ENCODE measurements at places on chromosomes 2 and 18. TPM values are rescaled to one million over a fixed set of nuclear protein-coding genes. Genes with fewer than 3 reads are reported as not detected.

HOXD12 gene
- total RNA-seq, result not detected

FAM117B gene
- total RNA-seq, result 44.0 TPM

CYP26B1 gene
- total RNA-seq, result not detected

ASPRV1 gene
- total RNA-seq, result 2.1 TPM

DNA sequence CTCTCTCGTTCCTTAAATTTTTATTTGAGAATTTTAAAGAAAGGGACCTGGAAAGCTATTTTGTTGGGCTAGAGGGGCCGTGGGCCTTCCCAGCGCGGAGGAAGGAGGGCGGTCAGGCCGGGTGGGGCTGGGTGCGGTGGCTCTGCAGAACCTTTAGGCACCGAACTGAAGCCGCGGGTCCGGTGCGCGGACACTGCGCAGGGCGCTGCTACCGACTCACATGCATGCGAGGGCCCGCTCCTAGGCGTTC, 1.6 kb upstream of the TWIST2 start:
- DNase-seq, result no peak
- peaks cover 21% of the 10 kb centered on the region for H3K27me3 ChIP-seq
- no peaks in the 10 kb centered on the region for H3K4me1 ChIP-seq
- no peak overlapping the region for H3K4me3 ChIP-seq
- no peak overlapping the region for H3K27ac ChIP-seq
- no peaks in the 10 kb centered on the region for H3K36me3 ChIP-seq

DNA sequence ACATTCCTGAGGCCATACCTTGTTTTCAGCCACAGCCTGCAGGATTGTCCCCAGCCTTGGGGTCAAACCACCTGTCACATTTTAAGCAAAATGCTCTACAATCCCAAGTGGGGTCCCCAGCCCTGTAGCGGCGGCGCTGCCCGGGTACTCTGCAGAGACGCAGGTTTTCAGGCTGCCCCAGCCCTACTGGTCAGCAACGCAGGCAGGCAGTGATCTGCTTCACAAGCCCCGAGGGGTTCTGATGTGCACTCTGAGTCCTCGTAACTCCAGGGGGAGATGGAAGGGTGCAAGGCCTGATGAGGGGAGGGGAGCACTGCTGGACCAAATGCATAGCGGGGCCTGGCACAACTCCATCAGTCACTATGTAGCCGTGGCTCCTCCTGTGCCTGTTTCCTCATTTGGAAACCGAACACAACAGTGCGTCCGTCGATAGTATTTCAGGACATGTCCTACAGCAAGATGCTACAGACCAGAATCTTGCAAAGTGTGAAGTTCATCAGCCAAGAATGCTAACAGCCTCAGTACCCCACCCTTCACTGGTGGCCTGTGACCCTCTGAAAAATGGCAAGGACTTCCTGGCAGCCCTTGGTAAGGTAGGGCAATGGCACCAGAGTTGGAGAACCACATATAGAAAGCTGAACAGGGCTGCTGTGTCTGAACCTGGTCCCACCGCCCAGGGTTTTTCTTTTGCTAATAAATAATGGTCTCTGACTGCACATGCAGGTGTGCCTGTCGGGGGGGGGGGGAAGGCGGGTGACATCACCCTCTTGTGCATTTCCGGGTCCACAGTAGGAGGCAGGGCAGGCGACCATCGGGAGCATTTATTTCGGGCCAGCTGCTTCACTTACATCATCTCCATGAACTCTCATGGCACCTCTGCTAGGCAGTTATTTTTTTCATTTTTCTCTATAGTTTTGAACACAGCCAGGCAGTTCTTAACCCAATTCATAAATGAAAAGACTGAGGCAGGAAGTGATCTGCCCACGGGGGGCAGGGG, 50.6 kb upstream of the TFCP2L1 start:
- H3K4me3 ChIP-seq, result no peak overlapping the region
- no peaks in the 10 kb centered on the region for H3K27me3 ChIP-seq
- H3K36me3 ChIP-seq, result peaks cover 19% of the 10 kb centered on the region
- H3K4me1 ChIP-seq, result no peaks in the 10 kb centered on the region
- no peak for DNase-seq

GRCh38 chr2:28247290-28247689, 145.4 kb upstream of the FOSL2 start:
- peaks cover 5% of the 10 kb centered on the region for H3K4me1 ChIP-seq
- H3K27me3 ChIP-seq, result no peaks in the 10 kb centered on the region
- H3K36me3 ChIP-seq, result no peaks in the 10 kb centered on the region

- H3K4me1 ChIP-seq, result peaks cover 8% of the 10 kb centered on the region
- no peaks in the 10 kb centered on the region for H3K36me3 ChIP-seq
- no peak overlapping the region for H3K4me3 ChIP-seq
- DNase-seq, result no peak
- H3K27me3 ChIP-seq, result no peaks in the 10 kb centered on the region
Measured at GRCh38 chr2:44970846-44971450, 29.4 kb downstream of the SIX3 start.

DNA sequence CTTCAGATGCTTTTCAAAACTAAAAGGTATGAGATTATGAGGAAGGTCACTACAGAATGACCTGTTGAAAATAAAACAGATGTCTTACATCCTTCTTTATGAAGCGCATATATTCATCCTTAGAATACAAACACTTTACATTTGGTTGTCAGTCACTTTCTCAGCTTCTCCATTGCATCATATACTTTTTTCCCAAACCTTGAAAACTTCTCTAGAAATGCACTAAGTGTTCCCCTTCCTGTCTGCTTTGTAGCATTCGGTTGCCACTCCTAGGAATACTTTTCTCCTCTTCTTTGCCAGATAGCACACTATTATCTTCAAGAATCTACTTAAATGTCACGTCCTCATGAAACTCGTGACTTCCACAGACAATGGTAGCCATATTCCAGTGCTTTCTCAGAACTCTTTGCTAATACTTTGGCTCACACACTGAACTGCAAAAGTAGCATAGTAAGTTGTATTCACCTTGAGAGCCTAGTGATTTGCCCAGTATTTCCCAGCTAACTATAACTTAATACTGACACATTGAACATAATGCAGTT, 27.6 kb downstream of the DSC1 start:
- H3K27ac ChIP-seq, result no peak overlapping the region
- no peaks in the 10 kb centered on the region for H3K36me3 ChIP-seq
- no peaks in the 10 kb centered on the region for H3K4me1 ChIP-seq
- no peaks in the 10 kb centered on the region for H3K27me3 ChIP-seq
- no peak overlapping the region for H3K4me3 ChIP-seq
- no peak for DNase-seq
